GM04503 (cell line): ENCODE measurements at places on chromosomes 1 and 21.
A peak's percentile ranks its signal among the peaks of the same experiment; 100 is the strongest.

DNA sequence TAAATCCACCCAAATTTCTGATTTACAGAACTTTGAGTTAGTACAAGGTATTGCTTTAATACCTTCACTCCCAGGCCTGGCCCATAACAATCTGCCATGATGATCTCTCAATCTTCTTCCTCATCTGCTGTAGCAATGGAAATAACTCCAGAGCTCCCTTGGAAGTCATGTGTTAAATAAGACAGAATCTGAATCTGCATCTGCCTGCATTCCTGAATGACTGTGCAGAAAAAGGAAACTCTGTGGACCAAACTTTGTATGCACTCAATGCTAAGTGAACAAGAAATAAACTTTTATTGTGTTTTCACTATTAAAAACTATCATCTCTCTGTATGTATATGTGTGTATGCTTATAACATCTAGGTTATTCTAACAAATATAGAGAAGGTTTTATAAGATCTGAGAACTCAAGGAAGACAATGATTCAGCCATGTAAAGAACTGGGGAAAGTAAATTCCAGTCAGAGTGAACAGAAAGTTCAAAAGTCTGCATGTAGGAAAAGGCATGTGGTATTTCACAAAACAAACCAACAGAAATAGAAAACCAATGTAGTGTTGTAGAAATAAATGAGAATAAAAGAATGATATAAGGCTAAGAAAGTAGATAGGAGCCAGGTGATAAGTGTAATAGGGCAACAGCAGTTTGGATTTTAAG is 390.2 kb downstream of the USH2A start:
- DNase-seq: no peak

DNA sequence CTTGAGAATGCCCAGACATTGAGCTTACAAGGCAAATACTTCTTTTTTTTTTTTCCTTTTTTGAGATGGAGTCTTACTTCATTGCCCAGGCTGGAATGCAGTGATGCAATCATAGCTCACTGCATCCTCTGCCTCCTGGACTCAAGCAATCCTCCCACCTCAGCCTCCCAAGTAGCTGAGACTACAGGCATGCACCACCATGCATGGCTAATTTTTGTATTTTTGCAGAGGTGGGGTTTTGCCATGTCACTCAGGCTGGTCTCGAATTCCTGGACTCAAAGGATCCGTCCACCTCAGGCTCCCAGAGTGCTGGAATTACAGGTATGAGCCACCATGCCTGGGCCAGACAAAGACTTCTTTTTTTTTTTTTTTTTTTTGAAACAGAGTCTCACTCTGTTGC is 79.1 kb downstream of the NUP210L start:
- no peak for DNase-seq

DNA sequence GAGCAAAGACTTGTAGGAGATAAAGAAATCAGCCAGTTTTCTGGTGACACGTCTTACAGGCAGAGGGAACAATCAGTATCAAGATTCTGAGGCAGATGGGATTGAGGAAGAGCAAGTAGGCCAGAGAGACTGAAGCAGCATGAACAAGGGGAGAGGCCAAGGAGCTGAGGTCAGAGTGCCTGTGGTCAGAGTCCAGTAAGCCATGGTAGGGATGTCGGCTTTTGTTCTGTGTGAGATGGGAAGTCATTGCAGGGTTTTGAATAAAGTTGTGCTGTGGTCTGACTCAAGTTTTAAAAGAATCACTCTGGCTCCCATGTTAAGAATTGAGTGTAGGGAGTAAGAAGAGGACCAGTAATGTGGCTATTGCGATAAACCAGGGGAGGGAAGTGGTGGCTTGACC is 85.9 kb upstream of the IVNS1ABP start:
- no peak for DNase-seq

- DNase-seq: no peak
These were observed 414 bp downstream of the GUCA2B start for GRCh38 chr1:42153624-42154023.

GRCh38 chr21:42582787-42583476 is 69.3 kb downstream of the SLC37A1 start:
- no peak for DNase-seq

DNA sequence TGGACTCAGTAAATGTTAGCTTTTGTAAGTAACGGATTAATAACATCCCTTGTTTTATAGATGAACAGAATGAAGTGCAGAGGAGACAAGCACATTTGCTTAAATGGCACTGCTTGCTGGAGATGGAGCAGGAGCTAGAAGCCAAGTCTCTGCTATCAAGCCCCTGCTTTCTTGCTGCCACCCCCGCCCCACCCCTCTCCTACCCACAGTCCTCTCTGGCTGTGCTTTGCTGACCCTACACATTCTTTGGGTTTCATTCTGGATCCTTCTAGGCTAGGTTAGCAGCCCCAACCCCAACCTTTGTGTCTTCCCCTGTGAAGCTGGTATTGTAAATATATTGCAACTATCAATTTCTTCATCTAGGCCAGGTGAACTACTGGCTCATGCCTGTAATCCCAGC is 77.5 kb upstream of the CAPZB start:
- no peak for DNase-seq

- DNase-seq: no peak
These were observed 39.7 kb downstream of the ANKRD13C start for GRCh38 chr1:70314706-70315304.

GRCh38 chr1:184878002-184878401 is 96.3 kb downstream of the NIBAN1 start:
- no peak for DNase-seq

DNA sequence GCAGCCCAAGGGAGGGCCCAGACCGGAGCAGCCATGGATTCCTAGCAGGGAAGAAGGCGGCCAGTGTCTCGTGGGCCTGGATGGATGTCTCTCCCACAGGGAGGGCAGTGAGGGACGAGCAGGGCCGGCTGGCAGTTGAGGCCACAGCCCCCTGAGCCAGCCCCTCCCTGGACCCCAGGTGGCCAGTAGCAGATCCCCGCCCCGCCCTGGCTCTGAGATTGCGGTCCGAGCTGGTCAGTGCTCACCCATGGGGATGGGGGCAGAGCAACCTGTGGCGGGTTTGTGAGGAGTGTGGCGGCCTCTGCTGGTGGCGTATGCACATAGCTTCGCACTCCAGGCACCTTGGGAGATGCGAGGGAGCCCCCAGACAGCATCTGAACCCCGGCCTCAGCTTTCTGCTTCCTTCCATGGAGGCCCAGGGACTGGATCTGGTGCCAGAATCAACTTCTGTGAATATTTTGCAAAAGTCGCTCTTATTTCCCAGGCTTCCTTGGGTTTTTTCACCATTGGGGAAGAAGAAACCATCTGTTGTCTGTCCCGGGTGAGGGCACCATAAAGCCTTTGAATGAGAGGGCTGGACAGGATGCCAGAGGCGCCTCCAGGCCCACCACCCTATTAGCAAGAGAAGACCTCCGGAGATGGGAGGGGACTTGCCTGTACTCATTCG is 8.4 kb upstream of the KCNN3 start:
- DNase-seq: no peak

GRCh38 chr1:5940723-5941407 is 51.4 kb downstream of the NPHP4 start:
- DNase-seq: no peak

- no peak for DNase-seq
These were observed 465 bp downstream of the HUNK start for GRCh38 chr21:31873275-31873695.

- no peak for DNase-seq
These were observed 74.3 kb downstream of the MPZL1 start for GRCh38 chr1:167795810-167796740.

GRCh38 chr1:157852476-157852875 is 10.9 kb upstream of the CD5L start:
- DNase-seq: no peak

DNA sequence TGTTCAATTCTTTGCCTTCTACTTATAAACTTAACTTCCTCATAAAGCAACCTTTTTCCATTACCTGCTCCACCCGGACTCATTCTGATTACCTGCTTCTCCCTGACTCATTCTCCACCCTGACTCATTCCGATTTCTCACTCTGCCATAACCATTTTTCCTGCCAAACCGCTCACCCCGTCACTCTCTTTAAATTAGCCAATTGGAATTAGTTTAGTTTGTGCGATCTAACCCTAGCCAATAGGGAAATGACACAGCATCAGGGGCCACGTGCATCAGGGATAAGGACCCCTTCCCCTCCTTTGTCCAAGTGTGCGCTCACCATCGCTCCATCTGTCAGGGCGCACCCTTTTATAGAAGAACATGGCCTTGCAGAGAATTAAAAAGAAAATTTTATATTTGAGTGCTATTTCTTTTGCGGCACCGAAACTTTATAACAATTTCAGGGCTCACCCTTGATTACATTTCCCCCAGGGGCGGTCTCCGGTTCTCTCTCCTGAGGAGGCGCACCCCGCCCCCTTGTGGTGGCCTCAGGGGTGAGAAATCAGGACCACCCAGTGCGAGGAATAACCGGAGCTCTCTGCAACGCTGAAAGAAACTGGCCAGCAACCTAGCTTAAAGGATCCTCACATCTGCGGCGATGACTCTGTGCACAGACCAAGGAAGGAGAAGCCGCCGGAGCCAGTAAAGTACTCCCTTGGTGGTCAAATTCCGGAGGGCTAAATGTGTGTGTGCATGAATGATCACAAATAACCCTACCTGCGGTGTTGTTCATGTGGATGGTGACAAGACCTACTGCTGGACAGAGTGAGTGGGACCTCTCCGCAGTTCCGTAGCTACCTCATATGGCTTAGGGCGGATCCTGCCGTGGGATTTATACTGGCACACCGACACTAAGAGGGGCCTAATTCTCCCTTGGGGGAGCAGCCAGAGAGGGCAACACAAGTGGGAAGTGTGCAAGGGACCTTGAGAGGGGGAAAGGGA is 30.3 kb upstream of the CBR3 start:
- no peak for DNase-seq

DNA sequence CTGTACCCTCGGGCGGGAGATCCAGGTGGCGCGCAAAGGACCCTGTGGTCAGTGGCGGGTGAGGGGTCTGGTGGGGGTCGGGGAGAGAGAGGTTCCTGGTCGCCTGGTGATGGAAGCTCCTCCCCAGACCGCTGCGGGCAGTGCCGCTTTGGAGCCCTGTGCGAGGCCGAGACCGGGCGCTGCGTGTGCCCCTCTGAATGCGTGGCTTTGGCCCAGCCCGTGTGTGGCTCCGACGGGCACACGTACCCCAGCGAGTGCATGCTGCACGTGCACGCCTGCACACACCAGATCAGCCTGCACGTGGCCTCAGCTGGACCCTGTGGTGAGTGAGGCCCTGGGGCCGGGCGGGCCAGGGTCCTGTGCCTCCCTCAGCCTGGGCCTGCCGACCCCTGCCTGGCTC is 23.5 kb downstream of the AGRN start:
- no peak for DNase-seq

- no peak for DNase-seq
These were observed 10.9 kb upstream of the GOLT1A start for GRCh38 chr1:204224655-204225054.

DNA sequence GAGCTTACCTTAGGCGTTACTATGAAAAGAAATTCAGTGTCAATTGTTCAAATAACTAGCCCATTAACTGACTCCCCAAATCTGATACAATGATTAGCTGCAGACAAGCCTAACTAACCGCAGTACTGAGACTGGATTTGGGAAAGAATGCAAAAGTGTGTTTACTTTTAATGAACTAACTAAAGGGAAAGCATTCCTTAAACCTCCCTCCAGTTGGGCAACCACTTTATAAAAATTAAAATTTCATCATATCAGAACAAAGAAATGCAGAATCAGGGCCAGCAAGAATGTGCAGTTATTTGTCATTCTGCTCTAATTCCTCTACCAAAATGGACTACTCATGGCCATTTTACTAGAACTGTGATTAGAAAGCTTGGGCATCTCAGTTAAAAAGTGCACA is 11.7 kb upstream of the NR5A2 start:
- no peak for DNase-seq

- no peak for DNase-seq
These were observed 360.1 kb upstream of the PLXNA2 start for GRCh38 chr1:208604295-208604694.

GRCh38 chr1:20829531-20829930 is 42.4 kb upstream of the HP1BP3 start:
- no peak for DNase-seq

GRCh38 chr1:241413386-241413785 is 56.4 kb upstream of the RGS7 start:
- peak; percentile 76 for DNase-seq

GRCh38 chr1:84122780-84123382 is 21.2 kb upstream of the PRKACB start:
- no peak for DNase-seq

GRCh38 chr1:116425987-116426386 is 52.9 kb downstream of the ATP1A1 start:
- no peak for DNase-seq

- DNase-seq: no peak
These were observed 29.6 kb upstream of the ID3 start for GRCh38 chr1:23588749-23589548.

DNA sequence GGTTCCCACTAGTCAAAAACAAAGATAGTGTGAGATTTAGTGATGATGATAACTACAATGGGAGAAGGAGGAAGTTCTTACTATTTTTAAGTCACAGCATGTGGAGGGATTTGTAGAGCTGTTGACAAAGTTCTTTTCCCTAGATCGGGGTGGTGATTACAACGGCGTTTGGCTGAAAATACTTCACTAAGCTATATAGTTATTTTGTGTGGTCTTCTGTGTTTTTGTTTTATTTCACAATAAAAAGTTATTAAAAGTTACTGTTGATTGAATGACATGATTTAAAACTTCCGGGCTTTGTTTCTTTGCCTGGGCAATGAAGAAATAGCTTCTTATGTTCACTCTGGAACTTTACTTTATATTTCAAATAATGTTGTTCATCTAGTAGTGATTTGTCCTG is 47.3 kb upstream of the SSX2IP start:
- no peak for DNase-seq

- DNase-seq: no peak
These were observed 91.6 kb downstream of the SCCPDH start for GRCh38 chr1:246815693-246816270.

DNA sequence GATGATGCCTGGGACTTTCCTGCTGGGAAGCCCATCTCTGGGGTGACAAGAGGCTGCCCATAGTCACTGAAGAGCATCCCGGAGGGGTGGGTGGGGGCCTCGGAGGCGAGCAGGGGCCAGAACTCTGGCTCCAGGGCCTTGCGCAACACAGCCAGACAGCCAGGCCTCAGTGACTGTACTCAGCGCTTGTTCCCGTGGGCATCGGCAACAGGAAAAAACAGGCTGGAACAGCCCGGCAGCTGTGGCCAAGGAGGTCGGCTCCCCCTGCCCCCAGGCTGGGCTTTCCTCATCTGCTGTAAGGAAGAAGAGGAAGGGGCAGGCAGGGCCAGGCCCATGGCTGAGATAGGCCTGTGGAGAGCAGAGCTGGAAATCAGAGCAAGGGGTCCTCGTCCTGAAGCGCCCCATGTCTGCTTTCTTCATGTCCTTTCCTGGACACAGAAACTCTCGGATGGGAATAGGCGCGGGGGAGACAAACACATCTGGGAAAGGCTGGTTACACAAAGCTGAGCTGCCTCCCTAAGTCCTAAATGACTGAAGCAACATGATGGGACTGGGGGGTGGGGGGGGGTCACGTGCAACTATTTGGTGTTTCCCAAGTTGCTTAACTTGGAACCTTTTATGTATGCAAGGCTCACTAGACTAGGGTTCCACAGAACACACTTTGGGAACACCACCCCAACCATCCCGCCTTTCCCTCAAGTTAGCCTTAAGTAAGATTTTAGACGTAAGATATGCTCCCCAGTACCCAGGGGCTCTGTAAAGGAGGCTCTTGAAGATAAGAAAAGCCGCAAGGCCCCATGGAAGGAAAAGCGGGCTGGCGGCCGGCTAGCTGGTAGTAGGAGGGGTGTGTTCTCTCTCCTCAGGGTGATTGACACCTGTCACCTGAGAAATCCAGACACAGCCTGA is 30.7 kb downstream of the HSPG2 start:
- no peak for DNase-seq

GRCh38 chr1:14165371-14165801 is 433.1 kb upstream of the KAZN start:
- DNase-seq: no peak
